ENCODE measurements at places on chromosomes 5 and 9.

- no peak for DNase-seq
These were observed 107.0 kb downstream of the SLC24A2 start for GRCh38 chr9:19681846-19682245.

- peak; percentile 65 for DNase-seq
These were observed 22.4 kb downstream of the GRAMD2B start for GRCh38 chr5:126445502-126446174.

GRCh38 chr5:80871541-80871961 is 88.6 kb upstream of the RASGRF2 start:
- peak; percentile 68 for DNase-seq

GRCh38 chr9:128244837-128245231 is 31.0 kb downstream of the GOLGA2 start:
- DNase-seq = peak; percentile 93

DNA sequence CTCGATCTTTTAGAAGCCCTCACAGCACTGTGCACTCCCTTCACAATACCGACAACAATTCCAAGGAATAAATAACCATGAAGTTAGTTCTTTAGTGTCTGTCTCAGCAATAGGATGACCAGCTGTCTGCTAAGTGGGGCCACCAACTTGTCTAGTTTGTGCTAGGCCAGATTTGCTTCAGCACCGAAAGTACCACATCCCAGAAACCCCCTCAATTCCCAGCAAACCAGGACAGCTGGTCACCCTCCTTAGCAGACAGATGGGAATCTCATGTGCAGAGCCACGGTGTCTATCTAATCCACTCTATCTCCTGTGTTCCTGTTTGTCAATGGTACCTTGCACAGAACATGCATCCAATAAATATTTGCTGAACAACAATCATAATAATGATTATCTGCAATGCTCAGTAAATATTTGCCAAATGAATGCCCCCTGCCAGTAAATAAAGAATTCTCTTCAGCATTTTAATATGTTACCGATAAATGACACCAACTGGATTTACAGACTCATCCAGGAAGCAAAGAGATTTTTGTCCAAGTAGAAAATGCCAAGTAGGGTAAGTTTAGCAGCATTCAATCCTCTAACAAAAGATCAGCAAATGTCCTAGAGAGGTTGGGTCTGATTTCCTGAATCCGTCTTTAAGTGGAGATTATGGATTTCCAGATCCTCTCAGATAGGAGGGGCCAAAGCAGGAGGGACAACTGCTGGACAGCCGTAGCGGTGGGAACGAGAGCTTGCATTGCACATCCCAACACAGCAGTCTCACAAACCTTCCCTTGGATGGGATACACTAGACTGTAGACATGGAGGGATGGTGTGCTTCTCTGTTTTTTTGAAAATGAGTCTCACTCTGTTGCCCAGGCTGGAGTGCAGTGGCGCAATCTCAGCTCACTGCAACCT is 51.9 kb upstream of the ANKRD33B start:
- no peak for DNase-seq

DNA sequence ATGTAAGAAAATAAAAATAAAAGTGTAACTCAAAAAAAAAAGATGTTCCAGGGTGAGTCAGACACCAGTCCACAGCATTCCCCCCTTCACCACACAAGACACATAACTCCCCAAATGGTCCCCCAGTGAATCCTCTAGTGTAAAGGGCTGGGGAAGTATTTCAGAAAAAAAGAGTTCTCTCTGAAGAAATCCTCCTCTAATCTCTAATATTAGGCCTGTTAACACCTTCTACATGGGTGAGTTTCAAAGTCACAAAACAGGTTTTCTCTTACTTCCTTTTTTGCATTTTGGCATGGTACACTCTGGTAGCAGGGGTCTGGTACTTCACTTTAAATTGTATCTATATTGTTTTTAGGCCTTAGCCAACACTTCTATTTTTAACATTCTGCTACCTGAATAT is 28.2 kb downstream of the RNF145 start:
- peak; percentile 52 for DNase-seq

GRCh38 chr9:109440797-109441287 is 57.3 kb downstream of the PTPN3 start:
- DNase-seq = peak; percentile 82

All from EH (cell line).